Fibroblast of skin of back (primary cell): ENCODE measurements at places on chromosomes 7 and 10.
A peak's percentile ranks its signal among the peaks of the same experiment; 100 is the strongest.

DNA sequence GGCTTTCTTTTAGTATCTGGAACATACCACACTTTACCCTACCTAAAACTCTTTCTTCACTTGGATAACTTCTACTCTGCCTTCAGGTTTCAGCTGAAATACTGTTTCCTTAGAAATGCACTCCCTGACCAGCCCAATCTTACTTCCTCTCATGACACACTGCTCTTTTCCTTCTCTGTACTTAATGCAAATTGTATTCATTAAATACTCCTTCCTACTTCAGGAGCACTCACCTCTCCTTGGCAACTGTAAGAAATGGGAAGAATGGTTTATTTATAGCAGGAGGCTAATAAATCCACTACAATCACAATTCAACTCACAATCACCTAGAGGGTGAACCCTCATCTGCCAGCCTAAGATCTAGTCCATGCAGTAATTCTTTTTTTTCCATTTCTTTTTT is 15.2 kb downstream of the ZCWPW1 start:
- DNase-seq: no peak

GRCh38 chr10:12608761-12609160 is 259.4 kb downstream of the CAMK1D start:
- no peak for DNase-seq

DNA sequence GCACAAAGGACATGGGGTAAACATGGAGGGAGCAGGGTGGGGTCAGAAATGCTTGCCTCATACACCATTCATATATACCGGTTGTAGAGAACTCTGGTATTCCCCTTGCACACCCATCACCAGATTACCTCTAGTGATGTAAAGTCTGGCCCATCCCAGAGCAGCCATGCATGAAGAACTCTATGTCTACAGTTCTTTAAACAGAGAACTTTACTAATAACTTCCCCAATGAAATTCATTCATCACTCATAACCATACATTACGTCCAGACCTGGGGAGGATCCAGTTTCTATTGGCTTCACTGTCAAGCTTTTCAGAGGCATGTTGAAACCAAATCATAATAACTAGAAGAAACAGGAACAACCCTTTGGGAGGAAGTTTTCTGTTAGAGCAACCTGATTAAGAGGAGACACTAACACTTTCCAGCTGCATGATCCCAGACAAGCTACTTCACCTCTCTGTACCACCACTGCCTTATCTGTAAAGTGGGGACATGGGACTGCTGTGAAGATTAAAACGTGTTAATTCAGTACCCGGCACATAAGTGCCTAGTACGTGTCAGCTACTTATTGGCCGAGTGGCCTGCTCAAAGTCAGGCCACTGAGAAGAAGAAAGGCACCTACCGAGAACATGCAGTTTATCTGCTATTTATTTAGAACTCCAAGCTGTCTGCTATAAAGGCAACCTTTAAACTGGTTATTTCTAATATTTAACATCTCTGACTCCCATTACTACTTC is 59.7 kb downstream of the IGF2BP3 start:
- DNase-seq: no peak

DNA sequence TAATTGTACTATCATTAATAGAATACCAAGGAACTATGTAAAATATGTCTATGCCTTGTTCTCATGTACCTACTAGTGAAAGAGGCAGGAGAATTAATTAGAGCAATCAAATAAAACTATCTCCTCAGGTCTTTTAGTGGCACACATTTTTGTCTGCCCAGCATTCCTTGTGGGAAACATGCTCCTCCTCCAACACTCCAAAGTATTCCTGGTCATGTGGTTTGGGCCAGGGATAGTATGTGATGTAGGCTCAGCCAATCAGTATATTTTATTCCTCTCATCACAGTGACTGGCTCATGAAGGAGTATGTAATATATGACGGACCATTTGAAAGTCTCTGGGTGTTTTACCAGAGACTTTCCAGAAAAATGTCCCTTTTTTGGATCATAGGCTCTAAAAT is 16.7 kb upstream of the SYPL1 start:
- DNase-seq: peak; percentile 51

- no peak for DNase-seq
Observed at GRCh38 chr7:96330193-96330592, 8.3 kb upstream of the SLC25A13 start.

- DNase-seq: peak; percentile 99
Observed at GRCh38 chr10:31940839-31941653, 12.4 kb upstream of the ARHGAP12 start.
